ENCODE measurements at places on chromosomes 6 and 20.
A peak's percentile ranks its signal among the peaks of the same experiment; 100 is the strongest.

- DNase-seq = no peak
Observed at GRCh38 chr20:57650756-57651483, 30.7 kb upstream of the ZBP1 start.

DNA sequence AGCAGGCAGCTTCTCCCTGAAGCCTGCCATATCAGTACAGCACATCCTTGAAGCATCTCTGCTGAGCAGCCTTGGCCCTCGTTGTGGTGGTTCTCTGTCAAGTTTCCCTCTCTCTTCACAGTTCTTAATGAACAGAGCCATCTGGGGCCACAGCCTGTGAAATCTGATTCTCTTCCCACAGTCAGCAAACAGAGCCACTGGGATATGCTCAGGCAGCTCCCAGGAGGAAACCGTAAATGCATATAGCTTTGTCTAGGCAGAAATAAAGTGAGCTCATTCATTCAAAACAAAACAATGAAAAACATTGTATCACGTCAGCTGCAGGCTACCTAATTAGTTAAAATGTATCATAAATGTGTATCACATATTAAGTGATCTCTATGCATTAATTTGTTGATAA lies 80.3 kb downstream of the TBC1D7 start:
- no peak for DNase-seq

DNA sequence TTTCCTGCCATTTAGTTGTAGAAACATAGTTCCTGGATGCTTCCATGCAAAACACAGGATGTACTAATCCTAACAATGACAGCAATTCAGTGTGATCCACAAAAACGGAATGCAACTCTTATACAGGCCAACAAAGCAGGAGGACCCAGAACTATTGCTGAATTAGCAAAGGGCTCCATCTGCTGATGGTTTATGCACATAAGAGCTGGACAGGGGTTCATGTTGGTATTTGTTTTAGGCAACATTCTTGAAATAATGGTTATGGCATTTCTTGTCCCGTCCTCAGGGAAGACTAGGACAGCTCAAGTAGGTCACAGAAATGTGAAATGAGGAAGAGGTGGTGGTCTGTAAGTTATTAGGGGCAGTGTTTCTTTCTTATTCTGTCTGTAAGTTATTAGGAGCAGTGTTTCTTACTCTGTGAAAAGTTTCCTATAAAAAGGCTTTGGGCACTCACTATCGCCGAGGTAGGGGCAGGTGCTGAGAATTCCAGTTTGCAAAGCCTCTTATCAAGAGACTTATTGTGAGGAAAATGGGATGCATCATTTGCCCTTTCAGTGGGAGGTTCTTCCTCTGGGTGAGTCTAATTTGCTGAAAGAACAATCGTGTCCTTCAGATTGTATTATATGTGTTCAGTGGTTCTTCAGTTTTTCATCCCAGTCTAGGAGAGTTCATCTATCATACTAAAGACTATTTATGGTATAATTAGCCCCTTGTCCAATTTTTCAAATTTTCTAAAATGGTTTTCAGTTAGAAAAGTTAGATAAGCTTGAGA lies 171.1 kb downstream of the MCHR2 start:
- DNase-seq = peak; percentile 23

DNA sequence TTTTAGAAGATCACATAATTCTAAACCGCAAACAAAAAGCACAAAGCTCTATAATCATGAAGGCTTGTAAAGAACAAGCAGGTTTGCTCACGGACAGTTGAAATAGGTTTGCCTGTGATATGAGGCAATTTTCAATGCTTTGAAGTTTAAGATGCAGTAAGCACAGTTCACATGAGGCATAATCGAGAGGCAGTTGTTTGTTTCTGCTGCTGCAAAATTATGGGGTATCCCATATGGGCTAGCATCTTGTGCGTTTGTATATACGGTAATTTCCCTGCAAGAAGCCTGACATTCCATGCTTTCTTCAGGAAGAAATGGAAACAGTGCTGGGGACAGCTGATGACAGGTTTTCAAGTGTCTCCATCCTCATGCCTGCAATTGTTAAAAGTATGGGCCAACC lies 94.6 kb upstream of the MC3R start:
- no peak for DNase-seq

DNA sequence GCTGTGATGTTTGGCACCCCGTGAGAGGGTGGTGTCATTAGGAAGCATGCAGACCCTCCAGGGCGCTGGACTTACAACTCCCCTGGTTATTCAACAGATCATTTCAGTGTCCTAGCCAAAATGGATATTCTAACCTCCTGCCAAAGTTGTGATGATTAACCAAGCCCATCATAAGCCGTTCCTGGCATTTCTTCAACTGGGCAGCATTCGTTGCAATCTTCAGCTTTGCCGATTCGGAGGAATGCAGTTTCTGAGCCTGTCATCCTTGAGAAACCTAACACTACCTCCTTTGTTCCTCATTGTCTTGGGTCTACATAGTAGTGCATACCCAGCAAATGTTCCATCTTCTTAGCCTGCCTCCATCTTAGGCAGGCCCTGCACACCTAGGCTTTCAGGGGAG lies 79.2 kb upstream of the MAP3K4 start:
- no peak for DNase-seq

- DNase-seq = no peak
Observed at GRCh38 chr6:46961711-46962110, 40.0 kb upstream of the ADGRF5 start.

DNA sequence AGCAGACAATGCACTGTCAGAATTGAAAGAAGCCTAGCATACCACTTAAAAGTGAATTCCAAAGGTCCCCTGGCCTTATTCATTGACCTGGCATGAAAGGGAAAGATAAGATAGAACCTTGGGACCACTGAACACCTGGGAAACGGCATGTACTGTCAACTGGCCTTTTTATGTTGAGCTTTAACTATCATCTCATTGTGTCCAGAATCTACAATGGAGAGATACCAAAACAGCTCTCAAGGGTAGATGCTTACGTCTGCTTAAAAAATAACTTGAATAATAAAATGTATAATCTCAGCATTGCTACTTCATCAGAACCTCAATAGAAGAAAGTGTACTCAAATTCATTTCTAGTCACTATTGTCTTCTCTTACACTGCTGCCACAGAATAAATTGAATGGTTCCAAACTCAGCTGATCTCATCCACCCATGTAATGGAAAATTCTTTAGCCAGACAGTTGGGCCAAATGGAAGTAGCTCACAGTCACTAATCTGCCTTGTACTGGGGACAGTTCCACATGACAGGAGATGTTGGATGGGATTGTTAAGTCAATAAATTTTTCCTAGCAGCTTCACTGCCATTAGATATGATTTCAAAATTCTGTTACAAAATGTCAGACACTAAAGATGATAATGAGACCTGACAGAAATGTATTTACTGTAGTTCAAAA lies 93.8 kb downstream of the MLIP start:
- DNase-seq = no peak

DNA sequence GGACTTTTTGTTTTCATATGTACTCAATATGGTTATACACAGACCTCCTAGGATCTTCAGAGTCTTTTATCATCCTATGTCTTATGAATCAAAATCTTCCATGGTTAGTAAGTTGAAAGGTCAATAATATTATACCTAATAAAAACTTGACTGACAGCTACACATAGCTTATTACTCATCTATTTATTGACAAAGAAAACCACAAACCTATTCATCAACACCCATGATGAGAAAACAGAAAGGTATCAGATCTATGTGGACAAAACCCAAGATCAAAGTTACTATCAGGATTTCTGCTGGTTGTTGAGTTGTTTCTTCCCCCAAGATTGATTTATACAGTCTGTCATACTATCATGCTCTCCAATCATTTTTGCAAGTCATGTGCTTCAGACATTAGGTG lies 460.1 kb upstream of the MANEA start:
- no peak for DNase-seq

- no peak for DNase-seq
Observed at GRCh38 chr6:127026247-127026646, 92.2 kb upstream of the RSPO3 start.

- no peak for DNase-seq
Observed at GRCh38 chr20:52160621-52161204, 30.9 kb downstream of the ZFP64 start.

DNA sequence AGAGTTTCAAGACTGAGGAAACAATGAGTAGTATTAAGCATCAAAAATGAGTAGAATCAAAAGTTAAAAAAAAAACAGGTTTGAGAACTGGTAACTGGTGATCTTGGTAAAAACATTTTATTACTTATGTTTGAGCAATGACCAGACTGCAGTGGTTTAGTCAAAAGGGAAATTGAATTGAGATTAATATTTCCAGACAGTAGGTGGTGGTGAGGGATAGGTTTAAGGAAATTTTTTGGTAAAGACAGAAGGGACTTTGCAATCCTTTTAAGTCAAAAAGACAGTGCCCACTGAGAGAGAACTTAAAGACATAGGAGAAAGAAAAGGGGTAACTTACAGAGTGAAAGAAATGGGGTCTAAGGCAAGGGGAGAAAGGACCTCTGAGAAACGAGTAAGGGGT lies 156.9 kb downstream of the ASCC3 start:
- no peak for DNase-seq

- DNase-seq = no peak
Observed at GRCh38 chr20:11366660-11367059, 551.0 kb upstream of the BTBD3 start.

DNA sequence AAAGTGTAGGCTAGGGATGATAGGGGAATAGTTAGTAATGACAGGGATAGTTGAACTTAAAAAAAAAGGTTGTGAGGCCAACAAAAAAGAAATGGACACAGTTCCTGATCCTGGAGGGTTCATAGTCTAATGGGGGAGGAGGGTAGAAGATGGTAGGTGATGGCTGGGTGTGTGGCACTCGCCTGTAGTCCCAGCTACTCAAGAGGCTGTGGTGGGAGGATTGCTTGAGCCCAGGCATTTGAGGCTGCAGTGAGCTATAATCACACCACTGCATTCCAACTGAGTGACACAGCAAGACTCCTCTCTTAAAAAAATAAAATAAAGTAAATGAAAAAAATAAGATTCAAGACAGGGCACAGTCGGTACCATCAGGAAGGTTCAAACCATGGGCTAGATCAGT lies 2.4 kb upstream of the MICB start:
- DNase-seq = no peak

DNA sequence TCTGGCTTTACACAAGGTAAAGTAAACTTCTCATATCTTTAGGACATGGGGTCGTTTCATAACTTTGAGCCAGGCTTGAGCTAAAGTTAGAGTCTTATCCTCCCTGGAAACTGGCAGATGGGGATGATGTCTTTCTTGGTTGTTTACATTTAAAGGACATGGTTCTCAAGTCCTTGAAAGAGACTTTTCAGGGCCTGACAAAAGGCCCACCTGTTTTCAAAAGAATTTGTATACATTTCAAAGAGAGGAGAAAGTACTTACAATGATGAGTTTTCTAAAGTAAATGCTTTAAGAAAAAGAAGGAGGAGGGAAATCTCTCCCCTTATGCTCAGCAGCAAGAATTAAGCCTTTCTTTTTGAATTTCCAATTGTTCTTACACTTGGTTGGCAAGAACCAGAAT lies 45.7 kb upstream of the TINAG start:
- no peak for DNase-seq

- DNase-seq = no peak
Observed at GRCh38 chr20:13736436-13737191, 48.1 kb downstream of the ESF1 start.

DNA sequence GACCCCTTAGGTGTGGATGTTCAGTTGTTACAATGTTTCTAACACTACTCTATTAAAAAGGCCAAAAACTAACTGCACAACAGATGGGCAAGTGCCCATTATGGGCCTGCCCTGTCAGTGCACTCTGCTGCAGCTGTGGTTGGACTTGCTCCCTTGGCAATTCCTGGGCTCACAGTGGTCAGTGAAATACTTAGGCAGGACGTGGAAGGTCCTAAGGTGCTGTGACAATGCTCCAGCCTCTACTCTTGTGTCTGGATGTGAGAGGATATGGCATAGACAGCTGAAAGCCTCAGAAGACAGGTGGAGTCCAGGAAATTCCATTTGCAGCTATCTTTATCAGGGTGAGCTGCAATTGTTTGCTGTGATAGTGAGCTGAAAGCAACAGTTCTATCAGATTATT lies 136.5 kb upstream of the OLIG3 start:
- DNase-seq = no peak

GRCh38 chr20:419556-420165 lies 11.6 kb downstream of the RBCK1 start:
- DNase-seq = no peak

GRCh38 chr6:117307655-117308054 lies 42.3 kb downstream of the VGLL2 start:
- no peak for DNase-seq

GRCh38 chr20:48538058-48538825 lies 289.6 kb downstream of the PREX1 start:
- no peak for DNase-seq

GRCh38 chr6:27288136-27289044 lies 23.7 kb downstream of the POM121L2 start:
- DNase-seq = no peak

DNA sequence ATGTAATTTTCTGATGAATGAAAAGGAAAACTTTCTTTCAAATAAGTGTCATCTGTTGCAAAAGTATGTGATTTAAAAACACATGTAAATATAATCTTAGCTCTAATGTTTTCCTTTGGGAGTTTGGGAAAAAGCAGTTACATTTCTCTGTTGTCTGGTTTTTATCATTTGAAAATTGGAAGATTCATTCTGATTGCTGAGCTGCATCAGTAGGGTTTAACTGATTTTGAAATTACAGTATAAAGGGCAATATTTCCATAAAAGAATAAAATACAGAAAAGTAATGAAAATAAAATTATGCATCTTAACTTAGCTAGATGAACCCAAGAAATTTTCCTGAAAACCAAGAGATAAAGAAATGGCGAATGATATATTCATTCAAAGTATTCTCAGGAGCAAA lies 57.8 kb downstream of the MAP7 start:
- DNase-seq = no peak

DNA sequence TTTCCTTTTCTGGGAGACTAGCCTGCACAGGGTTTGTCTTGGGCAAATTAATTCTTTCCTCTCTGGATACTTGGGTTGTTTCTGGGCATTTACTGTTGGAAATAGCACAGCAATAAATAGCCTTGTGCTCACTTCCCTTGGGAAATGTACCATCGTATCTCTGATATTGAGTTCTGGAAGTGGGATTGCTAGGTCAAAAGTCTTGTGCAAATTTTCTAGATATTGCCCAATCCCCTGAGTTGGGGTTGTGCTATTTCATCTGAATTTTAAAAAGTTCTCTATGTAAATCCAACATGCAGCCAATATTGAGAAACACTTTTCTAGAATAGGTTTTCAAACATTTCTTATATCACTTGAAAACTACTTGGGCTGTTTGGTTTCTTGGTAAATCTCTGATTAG lies 64.0 kb upstream of the ELOVL5 start:
- DNase-seq = no peak

DNA sequence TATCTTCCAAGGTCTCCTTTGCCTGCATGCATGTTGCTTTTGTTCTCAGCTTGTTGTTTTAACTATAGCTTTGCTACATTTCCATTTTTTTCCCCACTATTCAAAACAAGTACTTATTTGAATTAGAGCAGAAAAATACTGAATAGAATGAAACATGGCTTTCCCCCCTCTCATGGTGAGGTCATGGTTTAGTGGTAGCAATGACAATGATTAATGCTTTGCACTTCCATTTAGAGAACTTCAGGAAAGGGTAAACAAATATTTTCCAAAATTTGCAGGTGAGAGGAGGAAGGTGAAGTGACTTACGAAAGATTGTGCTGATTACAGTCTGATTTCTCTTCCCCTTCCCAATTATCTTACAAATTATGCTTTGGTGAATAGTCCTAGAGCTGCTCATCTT lies 47.8 kb upstream of the TRAF3IP2 start:
- DNase-seq = no peak
